ENCODE measurements at places on chromosomes 11 and 22.

GRCh38 chr11:25317216-25317615, 820.4 kb downstream of the LUZP2 start:
- DNase-seq: no peak

DNA sequence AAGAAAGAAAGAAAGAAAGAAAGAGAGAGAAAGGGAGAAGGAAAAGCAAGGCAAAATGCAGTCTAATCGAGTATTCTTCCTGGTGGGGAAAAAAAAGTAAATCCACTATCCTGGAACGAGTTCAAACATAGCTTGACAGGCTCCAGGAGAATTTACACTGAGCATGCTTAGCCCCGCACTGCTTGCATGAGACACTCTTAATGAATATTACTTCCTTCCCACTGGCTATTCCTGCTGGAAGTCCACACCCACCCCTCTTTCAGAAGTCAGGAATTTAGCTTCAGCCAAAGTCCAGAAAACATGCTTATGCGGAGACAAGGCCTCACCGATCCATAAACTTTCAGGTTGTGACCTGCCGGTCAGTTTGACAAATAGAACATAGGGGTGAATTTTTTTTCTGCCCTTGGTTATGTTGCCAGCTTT, 251.8 kb upstream of the BLID start:
- no peak for DNase-seq

- no peak for DNase-seq
Measured at GRCh38 chr11:117916956-117917355, 12.2 kb downstream of the TMPRSS13 start.

DNA sequence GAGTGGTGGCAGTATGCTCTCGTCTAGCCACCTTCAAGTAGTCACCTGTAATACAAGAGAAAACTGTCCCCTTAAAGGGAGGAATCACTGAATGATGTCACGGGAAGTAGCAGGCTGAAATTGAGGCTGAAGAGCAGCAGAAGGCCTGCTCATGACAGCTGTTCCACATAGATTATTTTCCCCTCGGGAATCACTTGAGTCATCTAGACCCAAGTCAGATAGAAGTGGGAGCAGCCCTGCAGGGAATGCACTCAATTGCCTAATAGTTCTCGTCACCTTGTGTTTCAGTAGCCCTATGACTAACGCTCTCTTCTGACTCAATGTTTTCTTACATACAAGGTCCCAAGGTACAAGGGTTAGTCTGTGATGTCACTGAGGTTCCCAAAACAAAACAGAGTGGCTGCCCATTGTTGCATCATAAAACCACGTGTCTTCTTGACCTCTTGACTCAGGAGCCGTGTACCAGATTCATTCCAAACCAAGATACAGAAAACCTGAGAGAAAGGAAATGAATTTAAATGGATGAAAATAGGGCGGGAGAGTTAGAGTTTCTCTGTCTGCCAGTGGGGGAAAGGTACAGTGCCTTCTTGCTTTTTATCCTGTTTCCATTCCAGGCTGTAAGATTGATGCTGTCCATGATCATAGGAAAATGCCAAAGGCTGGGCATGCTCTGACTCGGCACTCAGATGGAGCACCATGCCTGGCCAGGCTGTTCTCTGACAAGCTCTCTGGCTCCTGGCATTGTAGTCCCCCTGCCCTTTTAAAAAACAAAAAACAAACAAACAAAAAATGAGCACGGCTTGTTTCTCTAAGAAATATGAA, 21.6 kb upstream of the C11orf96 start:
- DNase-seq: no peak

- DNase-seq: no peak
Measured at GRCh38 chr11:77789061-77789730, 31.3 kb downstream of the RSF1 start.

DNA sequence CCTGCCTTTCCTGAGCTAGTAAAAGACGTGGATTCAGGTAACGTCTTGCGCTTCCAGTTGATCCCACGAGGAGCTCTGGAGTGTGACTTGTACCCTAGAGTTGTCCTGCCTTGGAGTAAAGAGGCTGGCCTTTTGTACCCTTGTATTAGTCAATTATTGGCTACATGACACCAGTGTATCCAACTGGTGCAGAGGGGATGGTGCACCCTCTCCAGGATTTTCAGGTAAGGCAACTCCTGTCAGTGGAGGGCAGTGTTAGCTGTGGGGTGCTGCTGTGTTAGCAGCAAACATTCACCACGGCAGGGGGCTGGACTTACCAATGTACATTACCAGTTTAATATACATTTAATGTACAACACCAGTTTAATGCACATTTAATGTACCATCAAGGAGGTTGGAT, 233.5 kb downstream of the MIAT start:
- no peak for DNase-seq

GRCh38 chr11:119752946-119753345, 23.9 kb upstream of the NECTIN1 start:
- no peak for DNase-seq

DNA sequence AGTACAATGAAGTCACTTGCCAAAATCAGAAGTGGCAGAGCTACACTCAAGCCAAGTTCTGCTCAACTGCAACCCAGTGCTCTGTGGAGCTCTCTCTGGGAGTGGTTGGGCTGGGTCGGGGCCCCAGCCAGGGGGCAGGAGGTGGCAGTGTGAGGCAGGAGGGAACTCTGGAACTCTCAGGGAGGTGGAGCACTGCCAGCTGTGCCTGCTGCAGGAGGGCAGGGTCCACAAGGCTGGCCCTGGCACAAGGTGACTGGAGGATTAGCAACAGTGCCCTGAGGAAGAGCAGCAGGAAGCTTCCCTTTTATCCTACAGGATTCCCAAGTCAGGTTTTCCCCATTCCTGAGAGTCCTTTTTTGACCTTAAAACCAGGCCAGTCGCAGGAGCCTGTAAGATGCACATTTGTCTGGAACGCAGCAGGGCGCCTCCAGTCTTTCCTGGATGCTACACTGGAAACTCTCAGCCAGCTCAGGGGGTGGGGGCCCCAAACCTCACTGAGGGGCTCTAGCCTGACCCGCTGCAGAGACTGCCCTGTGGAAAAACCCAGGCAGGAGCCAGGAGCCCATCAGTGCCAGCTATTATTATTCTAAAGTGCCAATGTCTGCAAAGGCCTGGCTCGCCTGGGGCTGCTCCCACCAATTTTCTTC, 31.8 kb downstream of the DKK3 start:
- no peak for DNase-seq

- no peak for DNase-seq
Measured at GRCh38 chr11:495537-495931, 11.5 kb downstream of the RNH1 start.

GRCh38 chr11:115926601-115927000, 422.4 kb upstream of the CADM1 start:
- no peak for DNase-seq

DNA sequence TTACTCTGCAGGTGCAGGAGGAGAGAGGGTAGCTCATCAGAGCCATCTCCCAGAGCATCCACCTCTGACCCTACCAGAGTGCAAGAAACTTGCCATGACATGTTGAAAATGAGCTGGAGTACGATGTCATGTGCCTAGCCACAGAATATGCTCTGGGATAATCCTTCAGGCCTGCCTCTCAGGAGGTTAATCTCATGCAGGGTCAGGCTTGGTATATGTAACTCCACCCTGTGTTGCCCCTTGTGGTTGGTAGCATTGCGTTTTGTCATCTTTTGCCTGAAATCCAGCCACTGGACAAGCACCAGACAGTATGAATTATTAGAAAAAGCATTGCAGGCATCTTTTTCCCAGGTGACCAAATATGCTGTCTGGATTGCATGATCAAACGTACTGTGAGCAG, 36.2 kb downstream of the CNTF start:
- no peak for DNase-seq

DNA sequence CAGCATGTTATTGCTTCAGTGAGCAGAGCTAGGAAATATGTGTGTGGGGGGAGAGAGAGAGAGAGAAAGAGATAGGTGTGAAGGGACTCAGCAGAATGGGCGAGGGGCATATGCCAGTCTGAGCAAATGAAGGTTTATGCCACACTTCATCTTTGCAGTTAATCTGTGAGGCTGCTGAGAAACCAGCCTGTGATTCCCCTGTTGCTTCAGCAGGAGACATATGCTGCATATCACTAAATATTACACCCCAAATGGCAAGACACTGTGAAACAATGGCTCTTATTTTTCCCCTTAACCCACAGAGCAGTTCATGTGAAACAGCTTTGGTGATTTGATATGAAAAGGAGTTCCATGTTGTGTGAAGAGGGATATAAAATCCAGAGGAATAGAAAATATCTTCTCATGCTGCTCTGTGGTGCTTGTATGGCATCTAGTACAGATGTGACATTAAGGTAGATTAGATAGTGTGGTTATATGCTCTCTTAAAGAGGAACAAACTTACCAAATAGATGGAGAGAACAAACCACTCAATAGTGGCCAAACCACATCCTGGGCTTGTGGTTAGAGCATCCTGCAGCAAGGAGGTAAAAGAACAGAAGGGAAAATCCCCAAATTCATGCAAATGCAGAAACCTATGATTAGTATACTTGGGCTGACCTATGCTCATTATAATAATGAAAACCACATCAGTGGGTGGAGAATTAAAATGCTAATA, 864.2 kb downstream of the FAM181B start:
- peak; percentile 78 for DNase-seq

- DNase-seq: no peak
Measured at GRCh38 chr11:130582176-130582575, 133.7 kb downstream of the ADAMTS15 start.

- peak; percentile 16 for DNase-seq
Measured at GRCh38 chr22:18023509-18024275, 669 bp downstream of the MICAL3 start.

- DNase-seq: no peak
Measured at GRCh38 chr11:80388130-80388529, 947.3 kb upstream of the TENM4 start.

GRCh38 chr11:126491092-126491491, 135.6 kb downstream of the ST3GAL4 start:
- DNase-seq: no peak

DNA sequence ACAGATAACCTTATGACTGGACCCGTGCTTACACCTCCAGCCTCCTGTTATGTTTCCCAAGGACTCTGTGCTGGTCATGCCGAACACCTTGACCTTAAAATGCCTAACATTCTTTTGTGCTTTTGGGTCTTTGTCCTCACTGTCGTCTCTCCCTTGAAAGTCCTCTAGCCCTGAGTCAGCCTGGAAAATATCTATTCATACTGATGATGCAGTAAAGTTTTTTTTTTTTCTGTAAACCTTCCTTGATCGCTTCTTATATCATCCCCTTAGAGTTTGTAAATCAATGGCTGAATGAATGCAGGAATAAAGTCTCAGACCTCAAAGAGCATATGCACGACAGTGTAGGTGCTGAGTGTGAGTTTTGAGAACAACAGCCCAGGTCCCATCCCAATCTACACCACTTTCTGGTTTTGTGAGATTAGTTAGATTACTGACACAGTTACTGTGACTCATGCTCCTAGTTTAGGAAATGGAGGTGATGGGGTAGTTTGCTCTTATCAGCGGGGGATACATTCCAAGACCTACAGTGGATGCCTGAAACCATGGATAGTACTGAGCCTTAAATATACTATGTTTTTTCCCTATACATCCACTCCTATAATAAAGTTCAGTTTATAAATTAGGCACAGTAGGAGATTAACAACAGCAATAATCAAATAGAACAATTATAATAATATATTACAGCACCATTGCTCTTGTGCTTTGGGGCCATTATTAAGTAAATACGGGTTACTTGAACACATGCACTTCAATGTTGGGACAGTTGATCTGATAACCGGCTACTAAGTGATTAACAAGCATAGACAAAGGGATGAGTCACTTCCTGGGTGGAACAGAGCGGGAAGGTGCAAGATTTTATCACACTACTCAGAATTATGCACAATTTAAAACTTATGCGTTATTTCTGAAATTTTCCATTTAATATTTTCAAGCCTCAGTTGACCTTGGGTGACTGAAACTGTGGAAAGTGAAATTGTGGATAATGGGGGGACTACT, 8.6 kb downstream of the TCN1 start:
- DNase-seq: peak; percentile 14

- no peak for DNase-seq
Measured at GRCh38 chr11:126507646-126508045, 152.2 kb downstream of the ST3GAL4 start.

DNA sequence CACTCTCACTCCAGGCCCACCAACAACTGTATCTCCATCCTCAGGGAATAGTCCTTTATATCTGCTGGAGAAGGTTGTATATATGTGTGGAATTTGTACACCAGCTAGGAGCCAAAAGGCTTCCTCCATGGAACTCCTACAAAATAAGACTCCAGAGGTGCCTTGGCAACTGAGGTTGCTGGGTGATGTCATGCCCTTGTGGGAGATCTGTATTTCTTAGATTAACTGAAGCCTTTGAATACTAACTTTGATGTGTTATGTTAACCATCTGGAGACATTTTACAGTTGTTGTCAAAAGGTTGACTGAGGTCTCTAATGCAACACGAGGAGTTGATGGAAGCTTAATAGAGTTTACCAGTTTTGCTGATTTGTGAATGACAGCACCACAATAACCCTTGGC, 139.5 kb upstream of the TTC12 start:
- DNase-seq: no peak

DNA sequence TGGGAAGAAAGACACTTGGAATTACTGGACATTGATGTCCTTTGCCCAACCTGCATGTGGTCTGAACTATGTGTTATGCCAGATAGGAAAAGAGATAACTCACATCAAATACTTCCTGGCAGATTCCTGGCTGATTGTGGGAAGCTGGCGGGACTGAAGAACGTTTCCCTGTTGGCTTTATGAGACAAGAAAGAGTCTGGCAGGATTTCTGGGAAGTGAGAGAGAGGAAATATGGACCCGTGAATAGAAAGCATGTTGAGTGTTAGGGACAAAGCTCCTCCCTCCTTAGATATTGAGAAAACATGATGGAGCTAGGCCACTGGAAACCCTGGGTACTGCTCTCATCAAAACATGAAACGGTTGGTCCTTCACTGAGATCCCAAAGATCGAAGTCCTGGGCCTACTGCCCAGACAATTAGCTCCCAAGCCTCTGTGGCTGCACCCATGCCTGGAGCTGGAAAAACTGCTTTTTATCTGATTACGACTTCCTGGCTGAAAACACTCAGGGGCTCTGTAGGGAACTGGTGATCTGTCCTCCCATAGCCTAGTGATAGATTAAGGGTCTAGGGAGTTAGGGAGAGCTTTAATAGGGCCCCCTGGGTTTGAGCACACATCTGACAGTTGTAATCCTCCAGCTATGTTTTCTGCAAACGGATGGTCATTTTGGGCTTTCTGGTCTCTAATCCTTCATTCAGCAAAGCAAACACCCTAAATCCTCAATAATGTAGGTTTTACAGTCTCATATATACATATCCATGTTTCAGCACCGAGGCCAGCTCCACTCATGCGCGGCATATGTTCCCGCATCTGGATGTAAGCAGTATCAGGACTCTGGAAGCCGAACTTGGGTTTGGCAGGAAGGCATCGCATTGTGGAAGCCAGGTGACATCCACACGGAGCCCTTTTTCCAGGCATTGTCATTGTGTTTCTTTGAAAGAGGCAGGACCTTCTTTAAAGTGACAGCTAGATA, 6.1 kb upstream of the B3GAT1 start:
- DNase-seq: no peak

GRCh38 chr22:30094804-30095203, 14.5 kb downstream of the HORMAD2 start:
- DNase-seq: no peak

GRCh38 chr11:75262436-75262835, 21.9 kb downstream of the TPBGL start:
- no peak for DNase-seq

GRCh38 chr11:74004759-74005615, 3.9 kb downstream of the UCP3 start:
- peak; percentile 89 for DNase-seq

- DNase-seq: no peak
Measured at GRCh38 chr22:38068641-38069371, 11.6 kb downstream of the PICK1 start.

GRCh38 chr11:1705126-1706052, 8.4 kb downstream of the KRTAP5-6 start:
- no peak for DNase-seq

GRCh38 chr11:27296497-27296896, 66.5 kb downstream of the CCDC34 start:
- DNase-seq: no peak

Data from CD4-positive, alpha-beta T cell treated with Interleukin-17A for 4 hours (primary cell).